ENCODE measurements at places on chromosomes 12 and 14.
A peak's percentile ranks its signal among the peaks of the same experiment; 100 is the strongest.

GRCh38 chr12:51977320-51977753, 25.8 kb downstream of the ACVR1B start:
- DNase-seq = peak; percentile 56

GRCh38 chr12:14802721-14803010, 612 bp downstream of the WBP11 start:
- DNase-seq = no peak

GRCh38 chr14:77148510-77149231, 7.1 kb upstream of the ZDHHC22 start:
- no peak for DNase-seq

DNA sequence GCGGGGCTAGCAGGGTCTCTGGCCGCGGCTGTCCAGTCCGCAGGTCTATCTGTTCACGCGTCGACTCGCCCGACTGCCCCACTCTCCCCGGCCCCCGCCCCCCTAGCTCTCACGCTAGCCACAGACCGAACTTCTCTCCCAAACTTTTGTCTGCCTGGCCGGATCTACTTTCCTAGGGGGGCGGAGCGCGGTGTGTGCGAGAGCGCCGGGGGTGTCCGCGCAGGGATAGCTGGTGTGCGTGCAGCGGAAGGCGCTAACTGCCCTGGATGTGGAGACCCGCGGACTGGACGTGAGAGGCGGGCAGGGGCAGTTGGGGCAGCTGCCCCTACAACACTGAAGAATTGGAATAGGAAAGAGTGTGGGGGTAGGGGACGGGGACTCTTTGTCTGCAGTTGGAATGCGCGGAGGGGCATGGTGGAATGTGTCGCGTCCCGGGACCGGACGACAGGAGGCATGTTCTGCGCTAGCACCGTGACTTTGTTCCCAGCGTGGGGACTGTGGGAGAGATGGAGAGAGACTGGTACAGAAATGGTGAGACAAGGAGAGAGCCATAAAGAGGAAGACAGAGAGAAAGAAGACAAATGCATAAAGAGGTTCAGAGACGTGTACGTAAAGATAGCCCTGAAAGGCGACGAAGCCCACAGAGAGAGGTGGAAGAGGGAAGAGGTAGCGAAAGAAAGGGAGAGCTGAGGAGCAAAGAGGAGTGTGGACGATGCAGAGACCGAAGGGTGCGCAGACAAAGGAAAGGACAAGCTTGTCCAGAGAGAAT, at the start of gene AJUBA:
TSS of gene AJUBA (minus strand) at position 75 of the 769 bp plus-strand sequence. CDS start 285 bp downstream, outside the sequence.
- DNase-seq = peak; percentile 95

- DNase-seq = no peak
Observed at GRCh38 chr12:54126029-54126695, 62.6 kb downstream of the SMUG1 start.

DNA sequence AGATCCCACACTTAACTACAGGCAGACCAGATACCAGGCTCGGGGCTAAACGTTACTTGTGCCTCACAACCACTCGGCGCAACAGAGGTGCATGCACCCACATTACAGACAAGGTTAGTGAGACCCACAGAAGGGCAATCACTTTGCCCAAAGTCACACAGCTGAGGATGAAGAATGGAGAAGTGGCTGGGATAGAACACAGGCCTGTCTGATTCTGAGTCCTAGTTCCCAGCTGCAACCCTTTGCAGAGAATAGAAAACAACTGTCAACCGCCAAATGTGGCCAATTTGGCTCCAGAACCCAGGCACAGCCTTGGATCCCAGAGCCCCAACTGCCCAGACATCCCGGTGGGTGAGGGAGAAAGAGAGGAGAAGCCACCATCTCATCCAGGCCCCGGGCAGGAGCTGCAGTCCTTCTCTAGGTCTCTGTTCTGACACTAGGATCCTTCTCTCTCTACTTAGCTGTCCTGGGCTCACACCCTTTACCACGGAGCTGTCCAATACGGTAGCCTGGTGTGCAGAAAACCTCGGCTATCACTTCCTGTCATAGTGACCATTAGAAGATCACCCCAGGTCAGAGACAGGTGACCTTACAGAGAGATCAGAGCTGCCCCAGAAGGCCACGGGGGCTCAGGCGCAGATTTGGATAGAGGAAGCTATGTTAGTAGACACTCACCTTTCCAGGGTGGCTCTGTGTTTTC, 59.1 kb downstream of the FAM222A start:
- DNase-seq = no peak

GRCh38 chr14:72434856-72435255, 459.0 kb downstream of the DPF3 start:
- no peak for DNase-seq

GRCh38 chr12:2959192-2959504, at the start of gene TEAD4:
Gene TEAD4, plus strand, starts transcription at chr12:2959397.
- peak; percentile 74 for DNase-seq

DNA sequence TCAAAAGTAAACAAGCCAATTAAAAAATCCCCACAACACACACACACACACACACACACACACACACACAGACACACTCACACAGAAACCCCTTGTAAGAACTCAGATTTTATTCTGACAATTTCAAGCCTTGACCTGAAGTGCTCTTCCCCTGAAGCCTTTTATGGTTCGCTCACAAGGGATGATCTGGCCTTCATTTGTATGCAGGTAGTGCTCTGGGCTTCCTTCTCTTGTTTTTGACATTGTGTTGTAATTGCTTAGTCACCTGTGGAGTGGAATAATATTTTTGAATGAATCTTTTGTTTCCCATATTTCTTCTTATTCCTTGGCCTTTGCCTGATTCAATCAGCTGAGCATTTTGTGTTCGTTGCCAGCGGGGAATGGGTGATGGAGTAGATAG, 83.3 kb upstream of the CSRP2 start:
- no peak for DNase-seq

- DNase-seq = peak; percentile 46
Observed at GRCh38 chr14:73235531-73236155, 1.7 kb upstream of the PAPLN start.

DNA sequence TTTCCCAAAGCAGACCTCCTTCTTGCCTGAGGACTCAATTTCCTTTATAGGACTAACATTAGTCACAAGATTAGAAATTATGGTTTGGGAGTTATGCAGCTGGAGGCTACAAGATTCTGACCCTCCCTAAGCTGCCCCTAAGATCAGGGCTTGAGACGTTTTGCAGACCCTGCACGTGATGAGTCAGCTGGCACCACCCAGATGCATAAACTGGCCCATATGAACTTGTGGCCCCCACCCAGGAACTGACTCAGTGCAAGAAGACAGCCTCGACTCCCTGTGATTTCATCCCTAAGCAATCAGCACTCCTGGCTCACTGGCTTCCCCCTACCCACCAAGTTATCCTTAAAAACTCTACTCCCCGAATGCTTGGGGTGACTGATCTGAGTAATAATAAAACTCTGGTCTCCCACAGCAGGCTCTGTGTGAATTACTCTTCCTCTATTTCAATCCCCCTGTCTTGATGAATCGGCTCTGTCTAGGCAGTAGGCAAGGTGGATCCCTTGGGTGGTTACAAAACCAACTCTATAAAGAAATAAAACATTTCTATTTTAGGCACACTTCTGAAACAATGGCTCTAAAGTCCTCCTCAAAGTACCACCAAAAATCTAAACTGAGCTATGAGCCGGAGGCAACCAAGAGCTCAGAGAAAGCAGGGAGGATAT, 233.4 kb downstream of the TMEM132D start:
- DNase-seq = no peak

DNA sequence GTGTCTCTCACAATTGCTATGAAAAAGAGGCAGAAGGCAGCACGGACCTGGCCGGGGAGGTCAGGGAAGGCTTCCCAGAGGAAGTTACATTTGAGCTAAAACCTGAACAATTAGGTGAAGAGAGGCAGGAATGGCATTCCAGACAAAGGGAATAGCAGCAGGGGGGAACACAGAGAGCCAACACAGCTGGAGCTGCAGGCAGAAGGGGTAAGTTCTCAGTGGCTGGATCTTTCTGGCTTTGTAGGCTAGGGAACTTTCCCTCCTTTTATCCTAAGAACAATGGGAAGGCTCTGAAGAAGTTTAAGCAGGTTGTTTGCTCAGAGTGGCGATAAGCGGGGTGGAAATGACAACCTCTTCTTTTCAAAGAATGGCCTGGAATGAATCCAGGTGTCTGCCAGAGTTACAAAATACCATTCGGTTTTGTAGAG, 100.0 kb downstream of the PRIMA1 start:
- no peak for DNase-seq

- no peak for DNase-seq
Observed at GRCh38 chr12:101470939-101471338, 4.2 kb upstream of the SPIC start.

GRCh38 chr12:91144053-91144452, 32.8 kb upstream of the LUM start:
- DNase-seq = peak; percentile 90

- DNase-seq = peak; percentile 3
Observed at GRCh38 chr12:107903341-107904061, 129.0 kb downstream of the ASCL4 start.

- DNase-seq = peak; percentile 59
Observed at GRCh38 chr12:111753144-111753881, 13.4 kb upstream of the ALDH2 start.

GRCh38 chr14:99356031-99356608, 84.1 kb upstream of the BCL11B start:
- no peak for DNase-seq

GRCh38 chr12:128449146-128449894, 182.3 kb downstream of the TMEM132C start:
- no peak for DNase-seq
